Activated naive CD4-positive, alpha-beta T cell (primary cell): ENCODE measurements at places on chromosomes 7 and 10.
A peak's percentile ranks its signal among the peaks of the same experiment; 100 is the strongest.

GRCh38 chr7:120994512-120995410 lies 6.2 kb downstream of the CPED1 start:
- DNase-seq: no peak

- DNase-seq: no peak
Measured at GRCh38 chr7:30814700-30815387, 43.6 kb downstream of the MINDY4 start.

DNA sequence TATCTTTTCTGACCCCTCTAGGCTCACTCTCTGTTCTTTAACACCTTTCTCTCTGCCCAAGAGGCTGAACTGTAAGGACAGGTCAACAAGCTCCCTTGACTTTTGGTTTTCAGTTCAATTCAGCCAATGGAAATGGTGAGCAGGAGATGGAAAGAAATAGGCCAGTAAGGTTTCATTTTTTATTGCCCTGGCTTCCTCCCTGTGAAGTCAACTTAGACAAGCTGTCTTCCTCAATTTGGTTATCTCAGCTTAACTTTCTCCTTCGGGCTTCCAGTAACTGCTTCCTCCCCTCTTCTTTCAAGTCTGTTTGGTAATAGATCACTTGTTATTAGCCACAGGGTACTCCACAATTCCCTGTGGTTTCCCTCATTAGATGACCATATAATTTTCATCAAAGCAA lies 19.7 kb downstream of the LIPK start:
- no peak for DNase-seq

GRCh38 chr7:112723416-112723815 lies 66.8 kb downstream of the TMEM168 start:
- no peak for DNase-seq

- DNase-seq: no peak
Measured at GRCh38 chr7:93856323-93856722, 34.2 kb downstream of the TFPI2 start.

- DNase-seq: no peak
Measured at GRCh38 chr10:11876805-11877590, 53.8 kb downstream of the PROSER2 start.

- DNase-seq: no peak
Measured at GRCh38 chr7:98668255-98668654, 51.2 kb downstream of the NPTX2 start.

DNA sequence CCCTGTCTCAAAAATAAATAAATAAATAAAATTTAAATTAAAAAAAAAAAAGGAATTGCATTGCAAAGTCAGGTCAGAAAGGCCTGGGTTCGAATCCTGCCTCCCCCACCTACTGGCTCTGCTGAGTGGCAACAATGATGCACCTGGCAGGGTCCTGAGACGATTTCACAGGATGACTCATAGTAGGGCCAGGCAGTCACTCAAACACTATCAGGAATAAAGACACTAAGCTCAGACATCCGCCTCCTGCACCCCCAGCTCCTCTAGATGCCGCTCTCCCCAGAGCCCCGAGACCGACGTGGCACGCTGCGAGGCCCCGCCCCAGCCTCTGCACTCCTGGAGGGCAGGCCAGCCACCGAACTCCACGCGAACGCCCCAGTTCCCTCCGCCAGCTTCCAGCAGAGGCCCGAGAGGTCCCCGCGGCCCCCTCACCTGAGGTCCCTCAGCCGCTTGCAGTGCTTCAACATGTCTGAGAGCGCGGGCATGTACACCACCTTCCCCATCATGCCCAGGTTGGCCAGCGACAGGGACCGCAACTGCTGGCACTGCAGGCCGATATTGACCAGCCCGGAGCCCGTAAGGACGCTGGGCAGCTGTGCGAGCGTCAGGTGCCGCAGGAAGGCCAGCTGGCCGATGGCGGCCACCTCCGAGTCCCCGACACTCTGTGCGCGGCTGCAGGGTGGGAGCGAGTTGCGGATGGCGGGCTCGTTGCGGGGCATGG lies 76.6 kb upstream of the TNRC18 start:
- no peak for DNase-seq

DNA sequence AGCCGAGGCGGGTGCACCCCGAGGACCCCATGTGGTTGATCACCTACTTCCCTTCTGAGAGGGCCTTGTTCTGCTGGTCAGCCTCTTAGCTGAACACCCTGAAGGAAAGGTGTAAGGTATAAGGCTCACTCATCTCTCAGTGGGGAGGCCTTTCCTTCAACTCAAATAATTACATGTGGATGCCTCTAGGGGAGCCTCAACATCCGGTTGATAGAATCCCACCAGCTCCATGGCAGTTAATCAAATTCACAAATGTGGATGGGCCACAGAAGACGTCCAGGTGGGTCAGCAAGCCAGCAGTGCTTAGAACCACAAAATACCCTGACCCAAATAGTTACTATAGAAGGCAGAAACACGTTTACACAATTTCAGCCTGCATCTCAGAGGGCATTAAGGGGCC lies 37.7 kb upstream of the ZNF32 start:
- DNase-seq: no peak

DNA sequence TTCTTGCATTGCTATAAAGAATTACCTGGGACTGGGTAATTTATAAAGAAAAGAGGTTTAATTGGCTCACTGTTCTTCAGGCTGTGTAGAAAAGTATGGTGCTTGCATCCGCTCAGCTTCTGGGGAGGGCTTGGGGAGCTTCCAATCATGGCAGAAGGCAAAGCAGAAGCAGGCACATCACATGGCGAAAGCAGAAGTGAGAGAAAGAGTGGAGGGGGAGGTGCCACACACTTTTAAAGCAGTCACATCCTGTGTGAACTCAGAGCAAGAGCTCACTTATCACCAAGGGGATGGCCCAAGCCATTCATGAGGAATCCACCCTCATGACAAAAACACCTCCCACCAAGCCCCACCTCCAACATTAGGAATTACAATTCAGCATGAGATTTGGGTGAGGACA lies 303.5 kb downstream of the OTUD1 start:
- DNase-seq: no peak

DNA sequence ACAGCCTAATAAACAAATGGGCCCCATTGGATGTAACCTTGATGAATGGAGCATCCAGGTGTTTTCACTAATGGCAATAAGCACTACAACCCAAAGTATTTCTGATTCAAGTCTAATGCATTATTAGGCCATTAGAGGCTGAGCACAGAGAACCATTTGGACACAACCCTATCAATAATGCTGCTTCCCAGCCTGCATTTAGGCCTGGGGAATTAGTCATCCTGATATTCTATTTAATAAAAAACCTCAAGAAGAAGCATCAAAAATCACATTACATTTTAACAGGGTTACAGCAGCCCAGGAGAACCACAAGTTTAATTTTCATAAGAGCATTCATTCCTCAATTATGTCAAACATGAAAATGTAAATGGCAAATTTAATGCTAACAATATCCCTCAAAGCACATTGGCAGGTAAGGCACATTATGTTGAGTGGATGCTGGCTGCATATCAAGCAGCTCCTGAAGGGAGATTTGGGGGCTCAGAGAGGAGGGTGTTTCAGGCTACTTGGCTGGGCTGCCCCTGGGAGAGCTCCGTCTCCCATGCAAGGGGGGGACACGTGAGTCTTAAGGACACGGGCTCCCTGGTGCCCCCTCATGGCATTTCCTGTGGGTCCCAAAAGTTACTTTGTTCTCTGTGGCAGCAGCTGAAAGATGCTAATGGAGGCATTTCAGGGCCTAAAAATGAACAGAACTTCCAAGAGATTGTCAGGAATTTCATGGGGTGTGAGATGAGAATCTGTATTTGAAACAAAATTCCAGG lies 143.4 kb downstream of the HERPUD2 start:
- no peak for DNase-seq

DNA sequence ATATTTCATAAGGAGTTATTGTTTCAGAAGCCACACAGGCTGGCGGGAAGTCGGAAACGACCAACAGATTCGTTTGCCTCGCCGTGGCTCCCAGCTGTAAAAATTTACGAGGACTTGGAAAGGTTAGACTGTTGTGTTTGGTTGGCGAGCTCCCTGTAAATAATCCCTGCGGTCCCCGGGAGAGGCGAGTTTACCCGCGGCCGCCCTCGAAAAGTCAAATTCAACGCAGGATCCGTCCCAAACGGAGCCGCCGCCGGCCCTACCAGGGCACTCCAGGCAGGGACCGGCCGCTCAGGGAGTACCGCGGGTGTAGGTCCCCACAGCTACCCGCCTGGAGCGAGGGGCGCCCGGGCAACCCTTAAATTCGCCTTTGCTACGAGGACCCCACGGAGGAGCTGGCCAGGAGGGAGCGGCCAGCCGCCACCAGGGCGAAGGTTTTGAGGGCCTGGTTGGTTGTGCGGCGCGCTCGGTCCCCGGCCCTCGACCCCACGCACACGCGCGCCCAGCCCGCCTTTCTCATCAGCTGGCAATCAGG lies 726 bp upstream of the HOXA9 start:
- DNase-seq: no peak

DNA sequence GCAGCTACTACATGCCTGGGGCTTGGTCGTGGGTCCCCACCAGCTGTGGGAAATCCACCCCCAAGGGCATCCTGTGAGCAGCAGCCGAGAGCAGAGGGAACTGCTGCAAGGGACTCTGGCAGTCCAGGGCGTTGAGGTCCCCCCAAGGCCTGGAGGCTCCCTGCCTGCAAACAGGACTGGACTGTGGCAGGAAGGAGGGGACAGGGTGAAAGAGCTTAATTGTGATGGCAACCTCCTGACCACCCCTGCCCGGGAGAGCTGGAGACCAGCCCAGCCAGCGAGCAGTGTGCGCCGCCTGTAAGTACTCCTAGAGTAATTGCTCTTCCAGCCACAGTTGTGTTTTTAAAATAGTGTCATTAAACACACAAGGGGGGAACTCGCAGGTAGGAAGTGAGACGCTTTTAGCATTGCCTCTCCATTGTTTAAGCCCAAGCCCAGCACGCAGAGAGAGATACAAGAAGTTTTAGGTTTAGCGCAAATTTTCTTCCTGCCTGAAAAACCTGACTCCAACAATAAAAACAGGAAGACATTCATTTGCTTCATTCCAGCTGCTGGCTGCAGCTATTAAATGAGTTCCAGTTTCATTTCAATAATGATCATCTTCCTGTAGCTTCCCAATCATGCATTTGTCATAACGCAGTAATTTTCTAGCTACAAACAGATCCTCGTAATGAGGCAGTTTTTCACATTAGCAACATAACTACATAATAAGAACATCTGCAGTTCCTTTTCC lies 111.1 kb downstream of the EBF3 start:
- no peak for DNase-seq

DNA sequence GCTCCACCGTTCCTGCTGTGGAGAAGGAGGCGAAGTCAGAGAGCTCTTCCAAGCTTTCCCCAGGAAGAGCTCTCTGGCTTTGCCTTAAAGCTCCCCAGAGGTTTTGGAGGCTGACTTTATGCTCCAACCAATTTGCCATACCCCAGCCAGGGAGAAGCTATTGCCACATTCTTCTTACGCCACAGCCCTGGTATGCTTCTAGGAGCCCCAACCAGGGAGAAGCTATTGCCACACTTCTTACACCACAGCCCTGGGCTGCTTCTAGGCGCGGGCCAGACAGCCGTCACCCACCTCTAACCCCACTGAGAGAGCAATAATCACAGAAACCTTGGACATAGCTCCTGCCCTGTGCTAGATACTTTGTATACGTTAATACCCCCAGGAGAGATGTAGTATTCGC lies 951 bp downstream of the ELOVL3 start:
- no peak for DNase-seq

DNA sequence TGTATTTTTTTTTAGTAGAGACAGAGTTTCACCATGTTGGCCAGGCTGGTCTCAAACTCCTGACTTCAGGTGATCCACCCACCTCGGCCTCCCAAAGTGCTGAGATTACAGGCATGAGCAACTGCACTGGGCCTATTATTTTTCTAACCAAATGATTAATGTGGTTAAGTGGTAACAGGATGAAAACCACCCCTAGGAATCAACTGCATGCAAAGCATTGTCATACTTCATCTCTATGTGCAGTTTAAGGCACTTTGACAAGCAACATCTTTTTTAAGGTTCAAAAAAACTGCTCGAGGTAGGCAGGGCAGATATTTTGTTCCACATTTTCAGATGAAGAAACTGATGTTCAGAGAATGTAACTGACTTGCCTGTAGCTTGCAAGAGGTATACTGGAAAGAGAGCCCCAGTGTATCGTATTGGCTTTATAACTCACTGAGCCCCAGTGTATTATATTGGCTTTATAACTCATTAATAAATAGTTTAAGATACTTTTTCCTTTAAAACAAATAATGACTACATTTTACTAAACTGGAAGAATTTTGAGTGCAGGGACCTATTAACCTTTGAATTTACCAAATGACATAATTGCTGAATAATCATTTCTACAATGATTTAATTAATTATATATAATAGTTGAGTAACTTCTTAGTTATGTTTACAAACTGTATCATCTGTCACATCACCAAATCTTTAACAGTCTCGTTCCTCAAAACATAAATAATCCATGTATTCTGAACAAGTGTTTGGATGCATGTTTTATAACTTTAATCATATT lies 38.1 kb downstream of the RTKN2 start:
- no peak for DNase-seq

GRCh38 chr10:71408436-71409225 lies 11.9 kb downstream of the CDH23 start:
- no peak for DNase-seq

- DNase-seq: no peak
Measured at GRCh38 chr7:26680587-26680986, 183.8 kb downstream of the SKAP2 start.

GRCh38 chr7:148403466-148403993 lies 187.0 kb upstream of the C7orf33 start:
- no peak for DNase-seq

GRCh38 chr10:499991-500390 lies 189.5 kb downstream of the DIP2C start:
- DNase-seq: no peak

- no peak for DNase-seq
Measured at GRCh38 chr10:16662923-16663322, 141.2 kb upstream of the C1QL3 start.

- peak; percentile 6 for DNase-seq
Measured at GRCh38 chr10:130300608-130301020, 164.4 kb downstream of the GLRX3 start.

- DNase-seq: no peak
Measured at GRCh38 chr7:155329225-155329624, 31.5 kb downstream of the INSIG1 start.

DNA sequence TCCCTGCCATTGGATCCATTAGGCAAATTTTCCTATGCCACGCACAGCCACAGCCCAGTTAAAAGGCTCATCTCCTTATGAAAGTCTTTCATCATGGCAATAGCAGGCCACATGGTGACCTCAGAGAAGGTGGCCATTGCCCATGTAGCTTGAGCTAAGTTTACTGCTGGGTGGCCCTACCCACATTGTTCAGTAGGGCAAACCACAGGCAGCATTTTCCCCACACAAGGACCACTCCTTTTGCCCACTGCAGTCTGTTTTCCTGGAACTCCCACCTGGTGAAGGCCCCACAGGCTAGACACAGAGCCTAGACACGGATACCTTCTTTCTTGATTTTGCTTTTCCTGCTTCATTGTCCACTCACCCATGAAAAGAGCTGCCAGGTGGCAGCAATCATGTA lies 101.5 kb upstream of the NPVF start:
- no peak for DNase-seq

GRCh38 chr10:114389426-114389825 lies 14.9 kb downstream of the AFAP1L2 start:
- no peak for DNase-seq

GRCh38 chr7:42143711-42144600 lies 93.1 kb downstream of the GLI3 start:
- DNase-seq: no peak

GRCh38 chr7:108332937-108333336 lies 123.3 kb downstream of the NRCAM start:
- DNase-seq: no peak
